SJCRH30 (cell line): ENCODE measurements at places on chromosomes 6 and 20. TPM values are rescaled to one million over a fixed set of nuclear protein-coding genes. Genes with fewer than 3 reads are reported as not detected.

ANKRD66 gene
- total RNA-seq = not detected in 2 replicates

DNA sequence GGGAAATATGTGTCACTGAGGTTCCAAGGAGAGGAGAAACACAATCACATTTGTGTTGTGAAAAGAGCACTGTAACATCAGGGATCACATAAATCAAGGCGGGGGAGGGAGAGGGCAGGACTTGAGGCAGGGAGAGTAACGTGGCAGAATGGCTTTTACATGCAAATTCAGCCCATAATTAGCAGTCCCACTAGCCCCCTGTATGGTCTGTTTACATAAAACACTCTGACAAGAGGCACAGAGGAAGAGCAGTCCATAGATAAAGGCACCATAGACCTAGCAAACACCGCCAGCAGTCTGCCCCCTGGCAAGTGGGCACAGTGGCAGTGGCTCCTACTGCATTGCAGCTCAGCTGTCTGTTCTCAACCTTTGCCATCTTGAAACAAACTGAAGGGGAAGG is 82.7 kb downstream of the LYRM2 start:
- no peak for DNase-seq

DNA sequence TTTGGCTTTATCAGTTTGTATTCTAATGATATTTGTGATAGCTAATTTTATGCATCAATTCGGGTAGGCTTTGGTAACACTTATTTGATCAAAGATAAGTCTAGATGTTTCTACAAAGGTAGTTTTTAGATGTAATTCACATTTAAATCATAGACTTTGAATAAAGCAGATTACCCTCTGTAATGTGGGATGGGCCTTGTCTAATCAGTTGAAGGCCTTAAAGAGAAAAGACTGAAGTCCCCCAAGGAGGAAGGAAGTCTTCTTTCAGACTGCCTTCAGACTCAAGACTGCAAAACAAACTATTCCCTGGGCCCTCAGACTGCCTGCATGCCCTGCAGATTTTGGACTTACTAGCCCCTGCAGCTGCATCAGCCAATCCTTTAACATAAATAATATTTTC is 178.5 kb downstream of the TRDN start:
- DNase-seq = no peak

WFDC2 gene
- total RNA-seq = 5.0 and 6.6 TPM in 2 replicates

GRCh38 chr6:29696147-29697125 is 15.5 kb upstream of the ZFP57 start:
- DNase-seq = peak; percentile 9

CPXM1 gene
- total RNA-seq = 0.10 and 0.12 TPM in 2 replicates

TRIM10 gene
- total RNA-seq = not detected in 2 replicates

PTK7 gene
- 84.2 and 88.3 TPM in 2 replicates for total RNA-seq

DNA sequence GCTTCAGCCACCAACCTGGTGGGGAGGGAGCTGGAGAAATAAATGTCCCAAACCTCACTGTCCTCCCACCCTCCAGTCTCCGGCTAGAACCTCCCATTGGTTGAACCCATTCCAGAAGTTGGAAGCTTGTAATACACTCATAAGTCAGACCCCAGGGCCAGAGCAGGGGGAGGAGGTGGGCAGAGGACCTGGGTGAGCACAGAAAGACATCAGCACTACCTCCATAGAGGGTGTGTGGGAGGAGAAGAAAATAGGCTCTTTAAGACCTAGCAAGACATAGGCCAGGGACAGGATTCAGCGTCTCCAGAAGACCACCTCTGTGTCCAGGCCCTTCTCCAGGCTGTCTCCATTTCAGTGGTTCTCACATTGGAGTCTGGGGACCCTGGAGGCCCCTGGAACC is 73.3 kb upstream of the TOP1 start:
- no peak for DNase-seq

DNA sequence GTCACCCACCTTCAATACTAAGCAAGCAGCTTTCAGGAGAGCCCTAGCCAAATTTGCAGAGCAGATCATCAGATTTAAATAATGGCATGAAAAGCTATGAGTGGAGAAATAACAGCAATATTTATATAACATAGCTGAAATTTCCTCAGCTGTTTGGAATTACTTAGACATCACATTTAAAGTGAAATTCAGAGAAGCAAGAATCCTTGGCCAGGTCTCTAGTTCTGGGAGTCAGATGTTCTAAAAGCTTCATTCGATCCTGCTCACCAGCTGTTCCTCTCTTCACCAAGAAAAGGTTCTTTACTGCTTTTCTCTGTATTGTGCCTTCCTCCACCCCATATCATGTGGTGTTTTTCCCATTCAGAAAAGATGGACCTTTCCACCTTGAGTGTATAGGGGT is 152.3 kb upstream of the JAG1 start:
- no peak for DNase-seq

DNA sequence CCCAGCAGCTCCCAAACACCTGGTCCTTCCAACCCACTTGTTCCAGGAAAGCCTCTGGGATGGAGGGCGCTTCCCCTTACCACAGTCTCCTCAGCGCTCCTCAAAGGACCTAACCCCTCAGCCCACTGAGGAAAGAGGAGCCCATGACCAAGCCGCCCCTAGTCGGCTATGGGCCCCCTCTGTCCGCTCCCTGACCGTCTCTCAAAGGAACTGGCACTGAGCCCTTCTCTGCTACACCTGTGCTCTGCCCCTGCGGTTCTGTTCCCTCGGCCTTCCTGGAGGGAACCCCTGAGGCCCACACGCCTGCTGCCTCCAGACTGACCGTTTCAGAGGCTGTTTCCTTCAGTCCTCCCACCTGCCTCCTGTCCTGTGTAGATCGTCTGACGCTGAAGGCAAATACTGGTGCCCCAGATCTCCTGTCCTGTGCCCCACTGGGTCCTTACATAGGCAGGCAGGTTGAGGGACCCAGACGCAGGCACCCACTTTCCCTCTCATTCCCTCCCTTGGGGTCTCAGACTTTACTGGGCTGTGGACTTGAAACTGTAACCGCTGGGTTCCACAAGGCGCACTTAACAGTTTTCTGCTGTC is 1.9 kb upstream of the SLC4A11 start:
- DNase-seq = no peak

GRCh38 chr20:6599876-6600735 is 167.4 kb upstream of the BMP2 start:
- no peak for DNase-seq

SAMD5 gene
- 11.6 and 12.2 TPM in 2 replicates for total RNA-seq

CTCFL gene
- total RNA-seq = 0.06 TPM in 1 of 2 replicates, not detected in the other

DNA sequence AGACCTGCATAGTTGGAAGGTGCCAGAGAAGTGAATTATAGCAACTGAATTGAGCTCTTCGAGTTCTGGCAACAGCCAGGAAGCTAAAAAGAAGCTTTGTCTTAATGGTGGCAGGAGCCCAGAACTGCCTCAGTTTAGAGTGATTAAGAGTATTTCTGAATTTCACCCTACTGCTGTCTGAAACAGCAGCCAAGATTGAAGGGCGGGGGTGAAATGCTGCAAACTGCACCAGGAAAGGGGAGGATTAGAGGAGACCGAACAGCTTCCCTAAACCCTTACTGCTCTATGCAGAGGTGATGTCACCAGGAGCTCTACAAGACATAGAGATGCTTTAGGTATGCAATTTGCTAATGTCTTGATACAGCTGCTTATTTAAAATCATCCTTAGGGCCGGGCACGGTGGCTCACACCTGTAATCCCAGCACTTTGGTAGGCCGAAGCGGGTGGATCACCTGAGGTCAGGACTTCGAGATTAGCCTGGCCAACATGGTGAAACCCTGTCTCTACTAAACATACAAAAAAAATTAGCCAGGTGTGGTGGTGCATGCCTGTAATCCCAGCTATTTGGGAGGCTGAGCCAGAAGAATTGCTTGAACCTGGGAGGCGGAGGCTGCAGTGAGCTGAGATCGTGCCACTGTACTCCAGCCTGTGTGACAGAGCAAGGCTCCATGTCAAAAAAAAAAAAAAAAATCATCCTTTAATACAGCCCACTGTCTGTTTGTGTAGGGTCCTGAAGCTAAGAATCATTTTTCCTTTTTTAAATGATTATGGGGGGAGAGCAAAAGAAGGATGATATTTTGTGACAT is 91.7 kb upstream of the IYD start:
- DNase-seq = no peak

GNMT gene
- 0.15 TPM in 1 of 2 replicates, not detected in the other for total RNA-seq
